SIG-M5 (cell line): ENCODE measurements at places on chromosomes 2 and 18.

GRCh38 chr2:58606799-58607198 is 365.7 kb upstream of the FANCL start:
- no peak for DNase-seq

- no peak for DNase-seq
Measured at GRCh38 chr2:9897846-9898245, 53.6 kb upstream of the GRHL1 start.

GRCh38 chr2:226837787-226838603 is 2.1 kb downstream of the RHBDD1 start:
- no peak for DNase-seq

DNA sequence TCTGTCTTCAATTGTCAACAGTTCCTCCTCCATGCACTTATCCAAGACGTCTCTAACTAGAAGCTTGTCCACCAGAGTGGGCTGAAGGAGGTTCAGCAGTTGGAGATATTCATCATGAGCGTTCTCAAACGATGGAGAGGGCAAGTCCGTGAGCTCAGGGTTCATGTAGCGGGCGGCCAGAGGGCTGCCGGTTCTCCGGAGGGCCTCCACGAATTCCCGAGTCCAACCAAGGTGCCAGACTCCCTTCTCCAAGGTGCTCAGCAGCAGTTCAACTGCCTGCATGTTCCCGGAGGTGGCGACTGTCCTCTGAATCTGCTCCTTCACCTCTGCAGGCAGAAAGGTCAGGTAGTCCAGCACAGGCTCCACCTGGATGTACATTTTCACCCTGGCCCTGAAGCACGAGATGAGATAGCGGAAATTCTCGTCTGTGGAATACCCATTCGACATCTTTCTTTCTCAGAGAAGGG is 590 bp downstream of the IFIH1 start:
- DNase-seq: no peak

- no peak for DNase-seq
Measured at GRCh38 chr2:13652531-13653313, 936.0 kb downstream of the TRIB2 start.

DNA sequence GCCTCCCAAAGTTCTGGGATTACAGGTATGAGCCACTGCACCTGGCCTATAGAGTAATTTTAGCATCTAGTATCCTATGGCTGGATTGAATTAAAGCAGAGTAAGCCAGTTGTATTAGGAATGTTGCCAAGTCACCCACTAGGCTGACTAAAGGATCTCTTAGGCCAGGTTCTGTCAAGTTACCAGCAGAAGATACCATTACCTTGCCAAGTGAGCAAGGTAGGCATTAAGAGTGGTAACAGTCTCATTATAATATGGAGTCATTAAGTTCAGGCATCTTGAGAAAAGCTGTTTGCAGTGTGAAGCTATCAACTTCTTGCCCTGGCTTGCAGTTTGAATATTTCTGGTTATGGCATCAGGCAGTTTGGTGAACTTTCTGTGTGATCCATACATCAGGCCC is 37.0 kb upstream of the MTCL1 start:
- DNase-seq: no peak

- DNase-seq: no peak
Measured at GRCh38 chr2:191347881-191348280, 102.7 kb downstream of the MYO1B start.

DNA sequence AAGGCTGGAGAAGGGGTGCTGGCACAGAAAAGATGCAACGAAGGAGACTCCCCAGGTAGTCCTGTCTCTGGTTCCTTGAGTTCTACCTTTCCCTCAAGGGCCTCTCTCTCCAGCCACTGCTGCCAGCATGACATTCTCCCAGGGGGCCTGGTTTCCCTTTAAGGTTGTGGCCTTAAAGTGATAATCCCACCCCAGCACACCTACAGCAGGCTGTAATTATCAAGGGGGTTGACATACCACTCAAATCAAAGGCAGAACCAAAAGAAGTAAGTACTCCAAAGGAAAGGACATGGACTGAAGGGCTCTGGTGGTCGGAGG is 127.4 kb upstream of the MSH6 start:
- no peak for DNase-seq

DNA sequence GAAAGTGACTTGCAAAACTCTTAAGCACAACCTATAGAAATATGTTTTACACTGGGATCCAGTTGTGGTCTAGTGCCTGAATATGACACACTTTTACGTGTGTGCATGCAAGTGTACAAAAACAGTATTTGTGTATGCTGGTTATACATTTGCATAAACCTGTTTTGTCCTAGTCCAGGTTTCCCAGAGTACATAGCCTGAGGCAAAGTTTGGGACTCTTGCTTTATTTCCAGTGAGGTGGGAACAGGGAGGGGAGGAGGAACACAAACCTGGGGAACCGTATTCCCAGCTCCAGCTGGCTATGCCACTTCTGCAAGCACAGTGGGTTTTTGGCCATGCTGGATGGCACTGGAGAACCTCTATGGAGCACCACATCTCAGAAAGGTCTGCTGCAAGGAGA is 481.1 kb upstream of the HS6ST1 start:
- no peak for DNase-seq

GRCh38 chr2:120465701-120465988 is 119.7 kb downstream of the INHBB start:
- no peak for DNase-seq

GRCh38 chr18:9849407-9850283 is 36.1 kb upstream of the TXNDC2 start:
- no peak for DNase-seq

DNA sequence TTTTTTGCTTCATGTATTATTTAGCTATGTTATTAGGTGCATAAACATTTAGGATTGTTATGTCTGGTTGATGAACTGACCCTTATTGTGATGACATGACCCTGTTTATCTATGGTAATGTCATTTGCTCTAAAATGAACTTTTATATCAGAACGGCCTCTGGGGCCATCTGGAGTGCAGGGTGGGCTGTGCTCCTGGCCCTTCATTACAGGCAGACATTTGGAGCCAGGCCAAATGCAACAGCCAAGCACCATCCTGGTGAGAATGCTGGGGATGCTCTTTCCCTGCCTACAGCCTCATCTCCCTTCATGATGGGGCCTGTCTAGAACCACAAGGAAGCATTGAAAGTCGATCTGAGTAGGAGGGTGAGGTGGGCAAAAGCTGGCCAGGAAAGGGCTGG is 38.0 kb downstream of the HJURP start:
- DNase-seq: no peak

DNA sequence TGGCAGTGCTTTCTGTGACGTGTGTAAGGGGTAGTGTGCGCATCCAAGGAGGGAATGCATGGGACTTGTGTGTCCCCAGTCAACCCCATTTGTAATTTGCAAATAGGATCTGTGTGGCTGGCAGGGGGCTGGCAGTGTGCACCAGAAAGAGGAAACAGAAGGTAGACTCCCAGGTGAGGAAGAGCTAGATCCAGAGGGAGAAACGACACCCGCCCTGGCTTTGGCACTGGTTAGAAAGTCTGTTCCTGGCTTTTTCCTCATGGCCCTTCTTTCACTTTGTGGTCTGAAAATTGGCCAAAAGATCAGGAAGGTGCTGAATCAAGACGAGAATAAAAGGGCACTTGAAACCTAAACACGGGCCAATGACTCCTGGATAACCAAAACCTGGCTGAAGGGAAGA is 33.3 kb downstream of the PRKCE start:
- DNase-seq: no peak

DNA sequence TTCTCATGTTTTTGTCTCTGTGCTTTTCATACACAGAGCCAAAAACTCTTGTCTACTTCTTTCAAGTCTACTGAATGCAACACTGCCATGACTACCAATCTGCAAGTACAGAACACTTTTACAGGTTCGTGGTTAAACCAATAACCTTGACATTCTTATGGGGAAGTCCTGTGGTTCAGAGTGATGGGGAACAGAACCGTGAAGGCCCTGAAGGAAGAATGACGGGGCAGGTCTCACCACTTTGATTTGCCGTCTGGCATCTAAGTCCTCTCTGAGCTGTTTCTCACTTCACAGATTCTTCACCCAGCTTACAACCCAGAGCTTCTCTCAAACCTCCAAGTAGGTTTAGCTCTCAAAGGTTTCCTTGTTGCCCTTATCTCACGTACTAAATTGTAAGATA is 117.5 kb upstream of the SNTG2 start:
- no peak for DNase-seq

DNA sequence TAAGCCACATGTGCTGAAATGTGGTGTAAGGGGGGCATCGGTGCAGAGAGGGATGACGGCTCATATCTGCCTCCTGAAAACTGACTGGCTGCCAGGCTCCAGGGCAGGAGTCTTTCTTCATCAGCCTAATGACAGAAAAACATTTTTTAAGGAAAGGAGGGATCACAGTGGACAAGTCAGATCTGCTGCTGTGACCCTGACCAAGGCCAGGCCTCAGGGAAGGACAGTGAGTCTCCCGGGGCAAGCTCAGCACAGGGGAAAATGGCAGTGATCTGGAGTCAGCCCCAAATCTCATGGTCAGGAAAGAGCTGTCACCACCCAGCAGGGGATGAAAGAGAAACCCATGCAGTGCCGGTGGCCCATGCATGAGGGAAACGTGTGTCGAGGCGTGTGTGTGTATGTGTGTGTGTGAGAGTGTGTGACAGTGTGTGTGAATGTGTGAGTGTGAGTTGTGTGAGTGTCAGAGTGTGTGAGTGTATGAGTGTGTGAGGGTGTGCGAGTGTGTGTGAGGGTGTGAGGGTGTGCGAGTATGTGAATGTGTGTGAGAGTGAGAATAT is 134.5 kb downstream of the INHBB start:
- DNase-seq: no peak

DNA sequence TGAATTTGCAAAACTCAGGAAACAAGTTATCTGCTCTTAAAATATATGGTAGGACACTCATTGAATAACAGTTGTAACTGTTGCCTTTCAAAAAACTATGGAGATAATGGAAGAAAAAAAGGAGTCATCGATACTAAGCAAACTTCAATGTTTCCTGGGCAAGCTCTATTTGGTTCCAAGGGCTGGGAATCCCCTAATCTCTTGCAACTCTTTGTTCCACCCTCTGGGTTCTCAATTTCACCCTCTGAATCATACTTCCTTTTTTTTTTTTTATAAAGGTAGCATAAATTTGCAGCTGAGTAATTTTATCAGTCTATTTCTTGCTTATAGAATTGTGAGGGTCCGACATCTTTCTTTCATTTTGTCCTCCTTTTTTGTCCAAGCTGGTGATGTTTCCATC is 36.7 kb downstream of the SLC9A4 start:
- DNase-seq: no peak

DNA sequence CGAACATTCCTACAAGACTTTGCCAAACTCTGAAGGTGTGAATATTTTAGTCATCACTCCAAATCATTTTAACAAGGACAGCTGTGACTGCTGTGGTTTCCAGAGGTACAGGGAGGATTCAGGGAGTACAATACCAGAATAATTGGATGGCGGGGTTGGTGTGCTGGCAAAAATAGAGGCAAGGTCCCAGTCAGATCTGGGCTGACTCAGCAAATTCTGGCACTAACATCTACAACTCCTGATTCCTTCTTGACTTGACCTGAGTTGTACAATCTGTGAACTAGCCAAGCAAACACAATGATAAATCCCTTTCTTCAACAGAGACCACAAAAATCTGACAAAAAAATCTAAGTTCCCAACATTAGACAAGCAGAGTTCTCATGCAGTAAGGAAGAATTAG is 40.4 kb downstream of the RMP24 start:
- DNase-seq: no peak

DNA sequence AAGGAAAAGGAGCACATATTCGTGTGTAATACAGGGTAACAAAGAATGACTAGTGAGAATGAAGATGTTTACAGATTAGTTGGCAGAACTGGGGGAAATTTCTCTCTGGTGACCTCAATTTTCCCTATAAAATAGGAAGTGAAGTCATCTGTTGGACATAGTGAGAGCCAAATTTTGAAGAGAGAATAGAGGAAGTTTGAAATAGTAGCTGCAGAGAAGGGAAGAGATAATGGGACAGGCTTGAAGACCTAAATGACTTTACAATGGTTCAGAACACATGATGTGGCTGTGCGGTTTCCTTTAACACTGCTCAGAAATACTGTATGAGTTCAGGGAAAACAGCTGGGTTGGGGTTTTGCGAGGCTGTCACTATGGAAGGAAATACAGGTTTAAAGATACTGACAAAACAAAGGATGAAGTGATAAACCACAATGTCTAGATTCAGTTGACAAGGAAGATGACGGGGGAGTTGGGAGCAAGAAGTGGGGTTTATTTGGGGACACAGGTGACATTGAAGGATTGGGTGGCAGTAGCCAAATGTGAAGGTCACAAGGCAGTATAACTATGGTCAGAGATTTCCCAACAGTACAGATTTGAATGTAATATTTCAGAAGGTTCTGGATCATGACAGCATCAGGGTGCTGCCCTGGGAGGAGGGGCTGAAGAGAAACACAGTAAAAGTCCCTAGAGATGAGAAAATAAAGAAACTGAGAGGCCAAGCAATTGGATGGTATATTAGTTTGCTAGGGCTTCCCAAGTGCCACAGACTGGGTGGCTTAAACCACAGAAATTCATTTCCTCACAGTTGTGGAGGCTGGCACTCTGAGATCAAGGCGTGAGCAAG is 82.6 kb upstream of the TANK start:
- DNase-seq: peak; percentile 92

DNA sequence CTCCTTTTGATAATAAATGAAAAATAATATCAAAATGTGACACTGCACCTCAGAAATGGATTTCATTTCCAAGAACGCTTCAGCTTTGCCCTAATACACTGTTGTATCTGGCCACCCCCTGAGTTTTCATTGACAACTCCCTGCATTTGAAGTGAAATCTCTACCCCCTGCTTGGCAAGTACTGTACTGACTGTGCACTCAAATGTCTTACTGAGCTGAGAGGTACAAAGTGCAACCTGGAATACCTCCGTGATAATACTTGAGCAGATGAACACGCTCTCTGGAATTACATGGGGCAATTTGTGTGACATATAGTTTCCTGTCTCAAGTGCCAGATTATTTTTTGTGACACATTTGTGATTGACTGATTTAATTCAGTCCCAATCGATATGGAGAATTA is 231.1 kb downstream of the LRP1B start:
- DNase-seq: no peak

DNA sequence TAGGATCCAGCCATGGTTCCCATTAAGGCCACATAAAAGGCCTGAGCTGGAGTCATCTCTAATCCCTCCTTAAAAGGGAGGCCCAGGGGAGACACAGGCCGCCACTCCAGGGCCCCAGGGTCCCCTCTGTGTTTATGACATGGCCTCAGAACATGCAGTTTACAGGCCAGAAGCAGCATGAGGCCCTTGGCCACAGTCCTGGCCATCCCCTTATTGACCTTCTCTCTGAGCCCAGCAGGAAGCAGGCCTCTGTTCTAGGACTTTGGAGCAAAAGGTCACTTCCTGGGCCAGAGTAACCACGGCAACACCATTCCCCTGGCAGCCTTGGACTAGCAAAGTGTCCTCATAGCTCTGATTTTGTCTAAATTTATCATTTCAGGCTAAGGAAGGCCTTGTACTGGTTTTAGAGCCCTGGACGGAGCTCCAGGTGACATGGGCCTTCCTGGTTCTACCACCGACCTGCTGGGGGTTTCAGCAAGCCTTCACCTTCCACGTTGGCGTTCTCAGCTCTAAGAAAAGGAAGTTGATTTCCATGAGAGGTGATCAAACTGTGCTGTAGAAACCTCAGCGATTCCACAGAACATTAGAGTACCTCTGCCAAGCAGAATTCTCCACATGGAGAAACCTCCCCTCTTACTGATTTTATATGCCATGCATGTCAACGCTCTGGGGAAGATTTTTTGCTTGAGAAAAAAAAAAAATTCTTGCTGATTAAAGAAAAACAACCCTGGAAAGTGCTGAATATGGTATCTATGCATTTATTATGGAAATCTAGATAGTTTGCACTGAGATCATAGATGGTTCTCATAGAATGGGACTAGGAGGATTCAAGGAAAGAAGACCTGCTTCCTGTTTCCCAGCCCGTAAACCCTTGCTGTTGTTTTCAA is 53.7 kb downstream of the HS1BP3 start:
- no peak for DNase-seq
